ENCODE measurements at places on chromosomes 11 and 22.

- DNase-seq = no peak
These were observed 7.1 kb upstream of the ATG16L2 start for GRCh38 chr11:72807021-72807693.

- no peak for DNase-seq
These were observed 23.9 kb downstream of the TMEM123 start for GRCh38 chr11:102428696-102429095.

DNA sequence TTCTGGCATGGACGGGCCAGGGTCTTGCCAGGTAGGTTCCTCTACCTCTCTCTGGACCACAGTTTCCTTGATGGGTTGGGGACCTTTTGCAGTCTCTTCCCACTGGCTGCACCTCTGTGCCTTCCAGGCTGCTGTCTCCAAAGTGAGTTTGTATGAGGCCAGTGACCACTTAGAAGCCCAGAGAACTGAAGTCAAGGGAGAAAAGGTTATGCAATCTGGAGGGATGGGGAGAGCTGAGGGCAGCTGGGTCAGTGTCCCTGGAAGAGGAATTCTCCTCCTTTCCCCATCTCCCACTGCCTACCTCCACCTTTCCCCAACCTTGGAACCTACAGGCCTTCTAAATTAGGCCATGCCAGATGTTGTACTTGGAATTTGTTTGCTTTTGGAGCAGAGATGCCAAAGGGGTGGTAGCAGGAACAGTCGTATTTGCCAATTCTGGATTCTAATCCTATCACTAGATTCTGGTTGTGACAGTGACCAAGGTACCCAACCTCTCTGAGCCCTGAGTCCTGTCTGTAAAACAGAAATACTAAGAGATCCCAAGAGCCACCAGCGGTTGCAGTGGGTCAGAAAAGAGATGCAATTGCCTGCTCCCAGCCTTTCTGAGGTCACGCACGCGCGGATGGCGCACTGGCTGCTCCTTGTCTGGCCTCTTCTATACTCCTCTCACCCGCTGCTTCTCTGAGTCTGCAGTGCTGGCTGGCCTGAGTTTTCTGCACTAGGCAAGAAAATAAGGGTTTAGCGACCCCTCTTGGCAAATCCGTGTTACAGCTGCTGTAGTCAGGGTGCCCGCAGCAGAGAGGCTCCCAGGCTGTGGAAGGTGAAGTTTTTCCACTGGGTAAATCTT lies 10.7 kb upstream of the ACCSL start:
- DNase-seq = peak; percentile 67

GRCh38 chr11:76667271-76667818 lies 3.2 kb downstream of the LRRC32 start:
- DNase-seq = no peak

- no peak for DNase-seq
These were observed 3.2 kb downstream of the C11orf54 start for GRCh38 chr11:93744669-93745004.

DNA sequence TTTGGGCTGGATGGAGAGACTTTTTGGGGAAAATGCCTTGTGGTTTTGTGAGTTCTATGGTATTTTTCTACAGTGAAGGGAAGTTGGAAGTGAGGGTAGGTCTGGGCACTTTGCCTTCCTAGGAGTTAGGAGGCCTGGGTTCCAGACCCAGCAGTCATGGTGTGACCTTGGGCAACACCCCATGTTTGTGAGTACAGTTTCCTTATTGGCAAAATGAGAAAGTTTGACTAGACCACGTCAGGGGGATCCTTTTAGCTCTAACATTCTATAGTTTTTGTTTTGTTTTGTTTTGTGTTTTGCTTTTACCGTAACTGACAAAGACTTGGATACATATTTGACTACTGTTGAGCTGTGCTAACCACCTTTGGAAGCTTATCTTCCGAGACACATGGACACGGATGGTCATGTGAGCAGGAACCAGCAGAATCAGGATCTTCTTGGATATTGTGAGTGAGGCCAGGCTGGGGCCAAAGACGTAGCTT lies 109.0 kb downstream of the PKNOX2 start:
- DNase-seq = no peak

DNA sequence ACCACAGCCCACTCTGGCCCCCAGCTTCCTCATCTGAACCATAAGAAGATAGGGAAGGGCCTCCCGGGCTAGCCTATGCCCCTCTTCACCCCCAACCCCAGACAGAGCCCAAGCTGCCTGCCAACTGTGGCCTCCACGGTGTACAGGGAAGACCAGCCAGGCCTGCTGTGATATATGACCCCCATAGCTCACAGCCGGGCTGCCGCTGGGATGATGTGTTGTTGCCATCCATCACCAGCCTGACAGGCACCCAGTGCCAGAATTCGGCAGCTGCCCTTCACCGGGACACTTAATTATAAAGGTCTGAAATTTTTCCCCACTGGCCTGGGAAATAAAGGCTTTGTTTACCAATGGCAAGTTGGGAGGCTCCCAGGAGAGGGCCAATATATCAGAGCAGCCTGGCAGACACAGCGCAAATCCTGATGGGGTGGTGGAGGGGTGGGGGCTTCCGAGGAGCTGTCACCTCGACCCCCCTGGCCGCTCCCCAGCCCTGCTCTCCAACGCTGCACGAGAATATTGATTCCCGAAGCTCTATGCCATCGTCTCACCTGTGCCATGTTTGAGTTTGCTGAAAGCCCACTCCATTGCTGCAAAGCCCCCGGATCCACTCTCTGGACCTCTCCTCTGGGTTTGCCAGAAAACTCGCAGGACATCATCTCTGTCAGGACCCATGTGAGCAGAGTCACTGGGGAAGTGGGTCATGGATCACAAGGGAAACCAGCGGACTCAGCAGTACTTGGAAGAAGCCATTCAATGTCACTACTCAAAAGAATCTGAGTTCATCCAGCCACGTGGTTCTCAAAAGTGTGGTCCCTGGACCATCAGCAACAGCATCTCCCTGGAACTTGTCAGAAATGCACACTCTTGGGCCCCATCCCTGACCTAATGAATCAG lies 296.9 kb downstream of the MN1 start:
- peak; percentile 12 for DNase-seq

DNA sequence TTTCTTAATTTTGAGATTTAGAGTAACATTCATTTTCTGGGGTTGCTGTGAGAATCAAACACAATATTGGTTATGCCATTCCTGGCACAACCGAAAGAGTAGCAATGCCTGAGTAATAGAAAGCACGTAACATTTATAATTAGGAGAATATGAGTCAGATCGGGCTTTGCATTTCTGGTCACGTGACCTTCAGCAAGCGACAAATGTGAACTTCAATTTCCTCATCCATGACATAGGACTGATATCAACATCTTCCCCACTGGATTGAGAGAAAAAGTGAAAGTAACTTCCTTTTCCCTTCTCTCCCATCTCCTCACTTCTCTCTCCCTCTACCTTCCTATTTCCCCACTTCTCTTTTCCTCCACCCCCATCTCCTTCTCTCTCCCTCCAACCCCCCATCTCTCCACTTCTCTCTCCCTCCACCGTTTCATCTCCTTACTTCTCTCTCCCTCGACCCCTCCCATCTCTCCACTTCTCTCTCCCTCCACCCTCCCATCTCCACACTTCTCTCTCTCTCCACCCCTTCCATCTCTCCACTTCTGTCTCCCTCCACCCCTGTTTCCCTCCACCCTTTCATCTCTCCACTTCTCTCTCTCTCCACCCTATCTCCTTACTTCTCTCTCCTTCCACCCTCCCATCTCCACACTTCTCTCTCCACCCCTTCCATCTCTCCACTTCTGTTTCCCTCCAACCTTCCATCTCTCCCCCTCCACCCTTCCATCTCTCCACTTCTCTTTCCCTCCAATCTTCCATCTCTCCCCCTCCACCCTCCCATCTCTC lies 33.5 kb upstream of the CAT start:
- DNase-seq = no peak

DNA sequence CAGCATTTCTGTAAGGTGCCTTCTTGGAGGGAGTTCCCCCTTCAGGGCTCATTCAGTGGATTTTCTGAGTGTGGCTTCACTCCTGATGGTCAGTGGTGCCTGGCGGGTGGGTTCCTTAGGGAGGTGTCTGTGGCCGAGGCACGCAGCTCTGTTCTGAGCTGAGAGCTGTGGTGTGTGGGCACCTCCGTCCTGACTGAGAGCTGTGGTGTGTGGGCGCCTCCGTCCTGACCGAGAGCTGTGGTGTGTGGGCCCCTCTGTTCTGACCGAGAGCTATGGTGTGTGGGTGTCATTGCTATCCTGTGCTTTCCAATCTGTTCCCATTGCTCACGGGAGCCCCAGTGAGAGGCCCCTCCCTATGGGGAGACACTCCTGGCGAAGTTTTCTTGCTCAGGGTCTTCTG lies 39.8 kb downstream of the MUC6 start:
- DNase-seq = no peak

- DNase-seq = no peak
These were observed 4.8 kb downstream of the GVQW3 start for GRCh38 chr11:76385903-76386302.

GRCh38 chr22:39175353-39176142 lies 23.1 kb upstream of the CBX7 start:
- DNase-seq = no peak

GRCh38 chr11:97621282-97621681 lies 1231.5 kb downstream of the JRKL start:
- DNase-seq = no peak

DNA sequence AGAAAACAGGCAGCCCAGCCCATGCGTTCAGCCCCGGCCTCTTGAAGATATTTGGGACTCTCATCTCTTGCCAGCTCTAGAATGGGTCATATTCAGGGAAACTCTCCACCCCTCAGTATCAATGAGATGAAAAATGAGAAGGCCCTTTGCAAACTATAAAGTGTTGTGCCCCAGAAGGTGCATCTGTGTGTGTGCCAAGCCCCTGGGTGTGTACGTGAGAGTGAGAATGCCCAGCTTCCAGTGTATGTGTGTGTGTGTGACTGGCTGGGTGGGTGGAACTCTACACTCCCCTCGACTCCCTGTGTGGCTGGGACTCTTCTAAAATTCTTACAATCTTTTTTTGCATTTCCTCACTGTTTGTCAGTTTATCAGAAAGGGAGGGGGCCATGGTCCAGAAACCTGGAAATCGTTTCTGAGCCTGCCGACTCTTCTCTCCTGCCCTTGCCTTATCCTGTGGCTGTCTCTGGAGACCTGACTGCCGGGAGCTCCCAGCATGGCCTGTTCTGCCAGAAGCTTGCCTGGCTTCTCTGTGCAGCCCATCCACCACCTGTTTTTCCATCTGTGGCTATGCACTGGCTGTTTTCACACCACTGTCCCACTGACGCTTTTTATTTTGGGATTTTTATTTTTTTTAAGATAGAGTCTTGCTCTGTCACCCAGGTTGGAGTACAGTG lies 1.2 kb downstream of the P2RY6 start:
- no peak for DNase-seq

DNA sequence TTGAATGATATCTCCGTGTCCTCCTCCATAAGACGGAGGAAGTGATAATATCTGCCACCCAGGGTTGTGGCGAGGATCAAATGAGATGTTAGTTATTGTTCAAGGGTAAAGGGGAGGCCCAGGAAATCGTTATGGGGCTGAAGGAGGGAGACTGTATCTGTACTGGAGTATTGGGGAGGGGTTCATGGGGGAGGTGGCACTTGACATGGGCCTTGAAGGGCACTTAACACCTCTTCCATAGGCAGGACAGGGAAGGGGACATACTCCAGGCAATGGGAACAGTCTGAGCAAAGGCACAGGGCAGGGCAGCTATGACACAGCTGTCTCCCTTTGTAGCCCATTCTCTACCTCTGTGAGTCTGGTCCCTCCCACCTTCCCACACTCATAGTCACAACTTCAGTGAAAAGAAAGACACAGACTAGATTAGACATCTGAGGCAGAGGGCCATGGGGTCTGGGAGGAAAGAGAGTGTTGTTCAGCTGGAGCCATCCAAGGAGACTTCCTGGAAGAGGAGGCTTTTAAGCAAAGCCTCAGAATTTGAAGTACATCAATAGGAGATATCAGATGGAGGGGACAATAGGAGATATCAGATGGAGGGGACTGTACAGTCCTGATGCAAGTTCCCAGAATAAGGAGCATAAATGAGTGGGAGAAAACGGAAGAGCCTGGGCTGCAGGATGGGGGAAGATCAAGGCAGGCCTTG lies 15.8 kb upstream of the DGKZ start:
- DNase-seq = no peak

- DNase-seq = no peak
These were observed 757.2 kb downstream of the BRD1 start for GRCh38 chr22:49070501-49070900.

DNA sequence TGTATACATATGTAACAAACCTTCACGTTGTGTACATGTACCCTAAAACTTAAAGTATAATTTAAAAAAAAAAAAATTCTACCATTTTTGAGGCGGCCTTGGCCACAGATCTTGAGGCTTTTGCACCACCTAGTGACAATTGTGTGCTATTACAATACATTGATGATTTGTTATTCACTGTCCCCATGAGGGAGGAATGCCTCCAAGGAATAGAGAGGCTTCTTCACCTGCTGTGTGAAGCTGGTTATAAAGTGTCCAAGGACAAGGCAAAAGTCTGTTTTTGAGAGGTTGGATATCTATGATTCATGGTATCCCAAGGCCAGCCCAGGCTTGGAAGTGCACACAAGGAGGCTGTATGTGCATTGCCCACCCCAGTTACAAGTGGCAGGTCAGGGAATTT lies 30.7 kb downstream of the SLC22A25 start:
- DNase-seq = no peak

DNA sequence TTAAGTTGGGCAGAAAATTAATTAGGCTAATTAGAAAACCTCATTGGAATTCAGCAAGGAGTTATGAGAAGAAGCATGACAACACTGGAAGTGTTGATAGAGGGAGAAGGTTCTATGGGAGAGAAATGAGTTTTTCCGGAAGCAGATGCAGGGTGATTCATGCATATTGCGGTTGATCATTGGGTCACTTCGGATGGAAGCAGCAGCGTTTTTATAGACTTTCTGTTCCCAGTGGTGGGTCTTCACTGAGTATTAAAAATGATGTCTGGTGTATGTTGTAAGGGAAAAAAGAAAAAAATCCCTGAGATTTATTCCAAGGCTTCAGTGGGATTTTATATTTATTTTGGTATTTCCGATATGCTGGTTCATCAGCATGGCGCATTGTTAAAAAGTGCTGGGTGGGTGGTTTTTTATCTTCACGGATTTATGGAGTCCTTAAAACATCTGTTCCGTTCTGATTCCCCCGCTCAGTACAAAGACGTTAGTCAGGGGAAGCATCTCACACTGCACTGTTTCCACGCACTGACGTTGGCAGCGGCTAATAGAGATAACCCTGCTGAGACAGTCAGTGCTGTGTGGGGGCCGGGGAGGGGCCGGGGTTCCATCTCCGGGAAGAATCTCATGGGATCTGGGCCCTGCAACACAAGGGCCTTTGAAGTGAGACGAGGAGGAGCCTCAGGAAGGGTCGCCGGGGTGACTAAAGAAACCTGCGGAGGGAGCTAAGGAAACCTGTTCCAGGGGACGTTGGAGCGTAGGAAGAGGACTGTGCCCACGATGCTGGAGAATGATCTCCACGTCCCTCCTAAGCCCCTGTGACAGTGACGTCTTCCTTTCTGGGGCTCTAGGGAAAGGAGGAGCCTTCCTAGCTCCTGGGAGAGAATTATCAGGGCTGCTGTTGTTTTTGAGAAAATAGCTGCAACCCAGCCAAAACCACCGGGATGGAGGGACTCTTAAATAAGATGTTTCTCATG lies 390.0 kb downstream of the NTM start:
- no peak for DNase-seq

GRCh38 chr22:48857202-48857805 lies 970.4 kb downstream of the BRD1 start:
- no peak for DNase-seq

GRCh38 chr22:36232715-36233401 lies 6.5 kb downstream of the APOL2 start:
- no peak for DNase-seq
